HuH-7 (cell line): ENCODE measurements at places on chromosomes 6 and 20.
A peak's percentile ranks its signal among the peaks of the same experiment; 100 is the strongest.

- DNase-seq: no peak
Measured at GRCh38 chr6:139954463-139955071, 580.1 kb upstream of the CITED2 start.

DNA sequence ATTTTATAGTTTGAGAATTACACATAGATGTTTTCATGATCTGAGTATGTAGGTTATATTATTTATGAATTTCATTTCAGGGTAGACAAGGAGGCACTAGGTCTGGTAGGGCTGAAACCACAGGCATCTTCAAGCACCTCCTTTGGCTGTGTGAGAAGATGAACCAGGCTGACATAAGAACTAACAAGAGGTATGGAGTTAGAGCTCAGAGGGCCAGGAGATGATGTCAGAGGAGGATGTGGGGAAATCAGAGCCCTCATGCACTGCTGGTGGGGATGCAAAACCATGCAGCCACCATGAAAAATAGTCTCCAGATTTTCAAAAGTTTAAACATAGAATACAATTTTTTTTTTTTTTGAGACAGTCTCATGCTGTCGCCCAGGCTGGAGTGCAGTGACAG lies 13.6 kb upstream of the RIPOR3 start:
- DNase-seq: no peak

DNA sequence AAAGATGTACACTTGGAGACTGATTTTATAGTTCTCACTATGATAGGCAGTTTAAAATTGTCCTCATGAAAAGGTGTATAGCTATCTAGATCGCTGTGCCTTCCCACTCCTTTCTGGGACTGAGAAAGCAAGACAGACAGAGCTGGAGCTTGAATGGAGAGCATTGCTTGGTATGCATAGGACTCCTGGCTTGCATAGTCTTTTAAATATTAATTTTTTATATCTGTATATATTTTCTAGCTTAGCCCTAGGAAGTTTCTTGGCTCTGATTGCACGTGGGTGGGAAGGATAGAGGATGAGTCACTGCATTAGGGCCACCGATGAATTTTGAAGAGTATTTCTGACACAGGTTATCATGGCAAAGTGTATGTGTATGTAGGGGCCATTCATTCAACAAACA lies 150.0 kb upstream of the SPACA1 start:
- DNase-seq: no peak

GRCh38 chr20:62923669-62924441 lies 2.5 kb downstream of the DIDO1 start:
- peak; percentile 42 for DNase-seq

- DNase-seq: no peak
Measured at GRCh38 chr6:143276436-143276835, 174.1 kb downstream of the ADAT2 start.

GRCh38 chr20:11445891-11446290 lies 471.8 kb upstream of the BTBD3 start:
- no peak for DNase-seq

GRCh38 chr20:19602675-19603375 lies 155.2 kb upstream of the RIN2 start:
- DNase-seq: no peak

DNA sequence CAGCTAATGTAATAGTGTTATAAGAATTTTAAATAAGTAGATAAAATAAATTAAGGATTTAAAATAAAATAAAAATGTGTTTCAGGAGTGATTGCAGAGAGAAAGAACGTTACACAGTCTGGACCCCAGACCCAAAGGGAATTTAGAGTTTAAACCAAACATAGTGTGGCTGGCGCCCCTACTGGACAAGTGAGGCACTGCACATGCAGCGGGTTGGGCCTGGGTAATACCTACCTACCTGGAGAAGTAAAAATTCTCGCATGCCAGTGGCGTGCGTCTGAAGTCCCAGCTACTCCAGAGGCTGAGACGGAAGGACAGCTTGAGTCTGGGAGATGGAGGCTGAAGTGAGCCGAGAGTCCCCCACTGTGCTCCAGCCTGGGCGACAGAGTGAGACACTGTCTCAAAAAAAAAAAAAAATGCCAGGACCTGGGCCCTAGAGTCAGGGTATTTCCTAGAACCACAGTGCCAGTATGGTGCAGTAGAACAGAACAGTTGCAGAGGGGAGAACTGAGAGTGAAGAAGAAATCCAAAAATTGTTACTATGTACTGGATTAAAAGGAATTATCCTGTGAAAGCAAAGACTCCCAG lies 71.4 kb upstream of the TCF21 start:
- DNase-seq: peak; percentile 45

- DNase-seq: no peak
Measured at GRCh38 chr20:33697129-33697528, 10.9 kb upstream of the E2F1 start.

- no peak for DNase-seq
Measured at GRCh38 chr6:160005211-160005610, 36.3 kb downstream of the IGF2R start.

DNA sequence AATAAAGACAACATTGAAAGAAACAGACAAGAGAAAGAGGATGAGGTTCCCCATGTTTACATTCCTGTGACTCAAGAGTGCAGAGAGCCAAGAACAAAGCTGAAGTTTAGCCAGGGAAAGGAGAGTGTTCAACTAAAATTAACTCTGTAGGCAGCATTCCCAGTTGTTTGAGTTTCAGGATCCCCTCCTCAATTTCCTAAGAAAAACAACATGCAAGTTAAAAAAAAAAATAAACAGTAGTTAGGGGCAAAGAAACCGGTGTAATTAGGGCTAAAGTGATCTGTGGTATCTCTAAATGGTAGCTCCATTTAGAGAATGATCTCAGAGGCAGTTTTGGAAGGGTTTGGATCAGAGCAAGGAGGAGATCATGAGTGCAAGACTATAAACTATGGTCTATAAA lies 30.9 kb upstream of the RAB23 start:
- no peak for DNase-seq

DNA sequence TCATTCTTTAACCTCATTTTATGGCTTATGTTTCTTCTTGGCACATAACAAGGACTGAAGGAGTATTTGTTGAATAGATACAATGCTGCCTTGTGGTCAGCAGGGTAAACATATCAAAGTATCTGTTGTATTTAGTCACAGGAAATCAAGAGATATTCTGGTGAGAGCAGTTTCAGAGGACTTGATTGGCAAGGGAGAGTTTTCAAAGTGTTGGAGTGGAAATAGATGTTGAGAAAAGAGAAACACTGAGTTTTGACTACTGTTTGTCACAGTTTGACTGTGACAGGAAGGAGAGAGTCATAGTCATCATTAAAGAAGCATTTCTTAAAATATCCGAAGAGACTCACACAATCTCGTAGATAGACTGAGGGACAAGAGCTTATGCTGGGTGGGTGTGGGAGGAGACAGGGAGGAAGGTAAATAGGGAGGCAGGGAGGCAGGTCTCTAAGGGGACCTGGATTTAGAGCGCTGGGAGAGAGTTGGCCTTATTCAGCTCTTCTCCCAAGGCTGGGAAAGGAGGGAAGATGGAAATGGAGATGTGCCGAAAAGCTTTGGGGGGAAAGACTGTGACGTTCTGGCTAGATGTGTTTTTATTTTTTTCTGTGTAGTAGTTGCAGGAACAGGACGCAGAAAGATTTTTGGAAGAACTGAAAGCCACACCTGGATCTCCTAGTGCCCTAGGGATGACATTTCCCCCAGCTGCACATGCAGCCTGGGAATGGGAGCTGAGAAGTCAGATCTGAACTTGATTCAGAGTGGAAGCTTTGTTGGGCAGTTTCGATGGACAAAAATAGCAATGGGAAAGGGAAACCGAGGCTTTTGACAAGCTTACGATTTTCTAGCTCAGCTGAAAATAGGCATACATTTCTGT lies 65.0 kb upstream of the IFNGR1 start:
- no peak for DNase-seq

GRCh38 chr6:57173056-57173885 lies 1.1 kb downstream of the BAG2 start:
- no peak for DNase-seq

DNA sequence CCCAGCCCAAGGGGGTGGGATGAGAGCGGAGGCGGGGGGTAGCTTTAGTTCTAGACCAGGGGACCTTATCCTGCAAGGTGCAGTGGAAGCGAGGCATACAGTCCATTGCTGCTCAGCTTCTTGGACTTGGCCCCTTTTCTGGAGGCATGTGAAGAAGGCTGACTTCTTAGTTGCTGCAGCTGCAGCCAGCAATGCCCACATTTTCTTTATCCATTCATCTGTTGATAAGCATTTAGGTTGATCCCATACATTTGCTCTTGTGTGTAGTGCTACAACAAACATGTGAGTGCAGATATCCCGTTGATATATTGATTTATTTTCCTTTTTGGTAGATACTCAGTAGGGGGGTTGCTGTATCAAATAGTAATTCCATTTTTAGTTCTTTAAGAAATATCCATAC lies 461.2 kb upstream of the IMPG1 start:
- DNase-seq: no peak
